ENCODE measurements at places on chromosomes 5 and 9.

DNA sequence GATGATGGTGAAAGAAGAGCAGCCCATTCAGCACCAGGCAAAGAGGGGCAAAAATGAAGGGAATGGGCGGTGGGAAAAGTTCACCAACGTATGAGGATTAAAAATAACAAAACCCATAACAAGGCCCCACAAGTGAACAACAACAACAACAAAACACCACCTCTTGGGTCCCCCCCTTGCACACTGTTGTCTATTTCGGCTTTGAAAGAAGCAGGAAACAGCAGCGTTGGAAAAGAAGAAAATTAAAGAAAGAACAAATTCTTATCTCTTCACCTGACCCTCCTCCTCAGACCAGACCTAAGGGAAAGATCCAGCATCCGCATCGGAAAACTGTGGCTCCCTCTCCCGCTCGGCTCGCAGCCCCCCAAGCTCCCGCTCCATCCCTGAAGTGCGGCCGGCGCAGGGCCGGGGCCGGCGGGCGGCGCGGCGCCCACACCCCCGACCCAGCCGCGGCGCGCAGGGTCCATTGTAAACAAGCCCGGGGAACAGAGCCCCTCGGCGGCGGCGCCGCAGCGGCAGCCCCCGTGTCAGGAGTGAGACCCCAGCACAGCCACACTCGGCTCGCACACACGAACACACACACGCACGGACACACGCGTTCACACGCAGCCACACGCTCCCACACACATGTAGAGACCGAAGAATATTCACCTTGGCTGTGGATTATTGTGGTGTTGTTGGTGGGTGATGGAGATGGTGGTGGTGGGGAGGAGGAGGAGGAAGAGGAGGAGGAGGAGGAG lies 535 bp downstream of the RFX3 start:
- DNase-seq: no peak

GRCh38 chr5:6468104-6468503 lies 19.4 kb downstream of the UBE2QL1 start:
- no peak for DNase-seq

DNA sequence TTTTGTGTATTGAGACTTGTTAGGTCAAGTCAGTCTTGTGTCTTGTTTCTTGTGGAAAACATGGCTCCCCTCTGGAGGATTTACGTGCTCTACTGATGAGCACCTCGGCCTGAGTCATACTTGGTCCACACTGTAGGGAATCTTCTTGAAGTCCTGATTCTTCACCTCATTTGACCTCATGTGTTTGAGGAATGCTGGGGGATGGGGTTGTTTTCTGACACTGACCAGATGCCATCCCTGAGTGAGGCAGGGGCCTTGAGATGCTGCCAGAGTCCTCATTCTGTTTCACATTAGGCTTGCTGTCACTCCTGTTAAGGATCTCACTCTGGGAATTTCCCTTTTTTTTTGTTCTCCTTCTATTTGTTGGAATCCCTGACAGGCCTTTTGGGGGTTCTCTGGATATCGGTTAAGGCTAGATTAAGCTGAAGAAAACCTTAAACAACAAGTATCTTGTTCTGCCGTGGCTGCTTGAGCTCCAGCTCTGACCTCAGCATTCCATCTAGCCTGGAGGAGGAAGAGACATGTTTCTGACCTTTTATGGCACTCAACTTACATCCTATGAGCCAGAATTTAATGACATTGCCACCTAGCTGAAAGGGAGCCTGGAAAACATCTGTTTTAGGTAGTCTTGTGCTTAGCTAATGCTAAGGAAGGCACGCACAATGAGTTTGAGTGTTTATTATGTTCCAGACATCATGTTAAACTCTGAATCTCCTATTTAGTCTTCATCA lies 20.6 kb downstream of the TCOF1 start:
- DNase-seq: no peak

GRCh38 chr5:103260951-103261350 lies 2.4 kb downstream of the MACIR start:
- no peak for DNase-seq

GRCh38 chr9:5470122-5470521 lies 19.8 kb downstream of the CD274 start:
- no peak for DNase-seq

- DNase-seq: no peak
Measured at GRCh38 chr9:120696551-120697230, 17.6 kb downstream of the MEGF9 start.

DNA sequence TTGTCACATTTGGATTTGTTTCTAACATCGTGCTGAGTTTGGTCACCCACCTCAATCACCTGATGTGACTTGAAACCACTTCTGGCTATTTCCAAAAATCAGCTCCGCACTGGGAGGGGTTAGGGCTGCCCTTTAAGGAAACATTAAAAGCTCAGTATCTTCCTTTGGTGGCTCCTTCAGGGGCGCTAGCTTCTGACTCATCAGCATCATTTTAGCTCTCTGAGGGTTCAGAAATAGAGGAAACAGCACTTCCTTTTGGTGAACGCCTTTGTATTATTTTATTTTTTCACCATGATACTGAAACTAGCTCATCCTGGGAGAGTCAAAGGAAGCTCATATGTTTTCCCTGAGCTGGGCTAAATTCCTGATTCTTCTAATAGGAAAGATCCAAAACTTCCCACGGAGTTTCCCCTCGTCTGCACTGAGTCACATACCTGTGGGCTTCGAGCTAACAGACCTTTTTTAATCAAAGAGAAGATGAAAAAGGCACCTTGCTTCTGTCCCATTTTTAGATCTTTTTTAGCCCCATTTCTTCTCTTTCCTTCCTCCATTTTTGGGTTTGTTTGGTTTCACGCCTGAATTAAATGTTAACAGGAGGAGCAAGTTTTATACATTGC lies 48.2 kb downstream of the ROPN1L start:
- peak; percentile 78 for DNase-seq

GRCh38 chr5:31485376-31486207 lies 46.3 kb downstream of the DROSHA start:
- DNase-seq: no peak

DNA sequence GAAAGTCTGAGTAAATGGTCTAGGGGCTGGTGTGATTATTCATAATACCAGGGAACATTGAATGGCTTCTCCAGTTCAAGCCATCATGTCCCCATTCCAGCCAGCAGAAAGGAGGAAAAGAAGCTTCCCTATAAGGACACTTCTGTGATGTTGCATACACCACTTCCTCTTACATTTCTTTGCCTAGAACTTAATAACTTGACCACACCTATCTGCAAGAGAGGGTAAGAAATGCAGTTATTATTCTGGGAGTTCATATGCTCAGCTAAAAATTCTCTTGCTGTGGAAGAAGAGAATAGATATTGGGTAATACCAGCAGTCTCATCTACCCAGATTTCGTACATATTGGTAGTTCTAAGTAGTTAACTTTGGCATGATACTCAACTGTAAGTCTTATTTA lies 166.1 kb downstream of the SLC28A3 start:
- peak; percentile 30 for DNase-seq

DNA sequence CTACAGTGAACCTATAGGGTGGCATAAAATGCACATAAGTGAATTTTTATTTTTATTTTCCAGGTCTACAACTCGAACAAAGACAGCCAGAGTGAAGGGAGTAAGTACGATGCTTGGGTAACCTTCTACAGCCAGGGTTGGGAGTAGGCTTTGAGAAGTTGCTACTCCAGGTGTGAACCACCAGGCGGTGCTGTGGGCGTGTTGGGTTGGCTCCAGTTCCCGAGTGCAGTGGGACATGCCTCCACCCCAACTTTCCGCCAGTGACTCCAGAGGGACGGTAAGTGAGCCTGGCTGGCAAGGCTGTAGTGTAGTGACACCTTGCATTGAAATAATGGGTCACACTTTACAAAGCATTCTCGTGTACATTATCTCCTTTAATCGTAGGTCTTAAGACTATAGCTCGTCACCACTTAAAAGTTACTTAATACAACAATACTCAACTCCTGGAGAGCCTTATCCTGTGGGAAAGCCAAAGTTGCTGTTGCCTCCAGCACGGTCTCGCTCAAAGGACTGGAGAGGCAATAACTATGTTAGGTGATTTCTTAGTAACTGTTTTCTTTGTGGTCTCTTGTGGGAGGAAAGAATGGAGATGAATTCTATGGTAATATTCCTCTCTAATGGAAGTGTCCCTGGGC lies 244.0 kb downstream of the ARHGAP26 start:
- DNase-seq: no peak

DNA sequence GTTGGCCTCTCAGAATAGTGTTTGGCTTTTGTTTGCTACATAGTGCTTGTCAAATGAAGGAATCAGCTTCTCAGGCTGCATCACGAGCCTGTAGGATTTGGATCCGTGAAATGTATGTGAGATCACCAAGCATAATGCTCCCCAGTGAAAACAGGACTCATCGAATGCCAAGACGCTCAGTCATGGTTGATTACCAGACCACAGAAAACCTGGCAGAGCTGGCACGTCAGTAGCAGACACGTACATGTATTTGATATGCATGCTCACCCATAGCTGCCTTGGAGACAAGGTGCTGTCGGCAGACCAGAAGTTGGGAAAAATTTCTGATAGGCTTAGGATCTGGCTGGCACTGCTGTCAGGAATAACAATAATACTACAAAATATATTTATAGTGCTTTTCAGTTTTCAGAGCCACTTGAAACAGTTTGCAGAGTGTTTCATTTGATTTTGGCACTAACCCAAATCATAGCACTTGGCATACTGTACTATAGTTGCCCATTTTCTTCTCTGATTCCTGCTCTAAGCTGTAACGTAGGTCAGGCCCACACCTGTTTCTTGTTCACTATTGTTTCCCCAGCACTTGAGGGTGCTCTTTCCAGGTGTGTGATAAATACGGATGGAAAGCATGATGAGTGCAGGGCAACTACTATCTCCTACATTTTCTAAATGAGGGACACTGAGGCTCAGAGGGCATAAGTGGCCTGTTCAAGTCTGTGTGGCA lies 226.1 kb downstream of the NR3C1 start:
- no peak for DNase-seq

DNA sequence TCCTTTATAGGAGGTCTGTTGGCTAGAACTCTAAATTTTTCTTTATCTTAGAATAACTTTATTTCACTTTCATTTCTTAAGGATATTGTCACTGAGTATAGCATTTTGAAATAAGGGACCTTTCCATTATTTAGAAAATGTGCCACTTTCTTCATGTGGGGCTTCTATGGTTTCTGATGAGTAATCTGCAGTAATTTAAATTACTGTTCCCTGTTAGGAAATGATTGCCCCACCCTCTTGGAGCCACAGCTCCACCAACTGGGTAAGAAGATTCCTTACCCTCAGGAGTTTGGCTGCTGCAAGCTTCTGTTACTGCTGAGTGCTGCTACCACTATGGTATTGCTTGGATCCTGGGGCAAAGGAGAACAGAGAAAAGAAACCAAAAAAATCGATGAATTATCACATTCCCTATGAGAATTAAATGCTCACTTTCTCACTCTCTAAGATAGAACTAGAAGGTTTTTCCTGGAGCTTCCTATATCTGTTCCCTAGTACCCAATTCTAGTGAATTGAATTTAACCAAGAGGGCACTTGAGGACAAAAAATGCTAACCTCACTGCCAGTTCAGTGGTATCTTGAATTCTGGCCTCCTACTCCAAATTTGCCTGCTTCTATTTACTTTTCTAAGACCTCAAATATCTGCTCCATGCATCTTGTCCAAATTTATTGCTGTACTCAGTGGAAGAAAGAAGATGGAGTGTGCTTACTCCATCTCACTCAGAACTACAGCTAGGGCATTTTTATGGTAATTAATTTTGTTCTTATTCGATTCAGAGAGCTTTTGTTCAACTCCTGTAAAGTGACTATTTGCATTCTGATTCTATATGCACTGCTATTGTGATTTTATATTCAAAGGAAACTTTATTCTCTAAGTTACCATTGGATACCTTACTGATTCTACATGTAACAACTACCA lies 2111.3 kb downstream of the MAT2B start:
- peak; percentile 78 for DNase-seq

- peak; percentile 89 for DNase-seq
Measured at GRCh38 chr9:110069326-110070248, 138.4 kb downstream of the C9orf152 start.
